Endothelial cell of umbilical vein (primary cell): ENCODE measurements at places on chromosomes 6 and 20.

DNA sequence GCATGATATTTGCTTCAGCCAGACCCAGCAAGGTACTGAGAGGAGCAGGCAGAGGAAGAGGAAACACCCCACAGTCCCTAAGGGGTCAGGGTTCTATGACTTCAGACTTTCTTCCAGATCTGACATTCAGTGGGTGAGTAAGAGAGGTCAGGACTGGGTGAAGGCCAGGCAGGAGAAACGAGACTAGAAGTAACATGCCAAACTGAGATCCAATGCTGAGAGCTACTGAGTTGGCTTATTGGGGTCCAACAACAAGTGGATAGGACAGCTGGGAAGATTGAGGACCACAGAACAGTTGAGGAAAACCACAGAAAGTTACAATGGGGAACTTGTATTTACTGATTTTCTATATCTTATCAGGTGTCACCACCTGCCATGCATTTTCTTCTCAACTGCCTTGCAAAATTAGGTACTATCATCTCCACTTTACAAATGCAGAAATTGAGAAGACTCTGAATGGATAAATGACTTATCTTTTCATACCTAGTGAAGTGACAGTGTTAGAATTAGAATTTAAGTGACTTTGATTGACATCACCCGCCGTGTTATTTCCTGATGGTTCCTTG, 43.8 kb upstream of the HIVEP1 start:
- no peak for DNase-seq
- H3K27me3 ChIP-seq = no peaks in the 10 kb centered on the region
- no peak overlapping the region for H3K27ac ChIP-seq
- no peak overlapping the region for H3K4me3 ChIP-seq
- H3K36me3 ChIP-seq = no peaks in the 10 kb centered on the region

- H3K27ac ChIP-seq = no peak overlapping the region
- H3K27me3 ChIP-seq = no peaks in the 10 kb centered on the region
- DNase-seq = no peak
- H3K4me3 ChIP-seq = no peak overlapping the region
- no peaks in the 10 kb centered on the region for H3K4me1 ChIP-seq
Observed at GRCh38 chr6:71127374-71127773, 161.2 kb upstream of the OGFRL1 start.

DNA sequence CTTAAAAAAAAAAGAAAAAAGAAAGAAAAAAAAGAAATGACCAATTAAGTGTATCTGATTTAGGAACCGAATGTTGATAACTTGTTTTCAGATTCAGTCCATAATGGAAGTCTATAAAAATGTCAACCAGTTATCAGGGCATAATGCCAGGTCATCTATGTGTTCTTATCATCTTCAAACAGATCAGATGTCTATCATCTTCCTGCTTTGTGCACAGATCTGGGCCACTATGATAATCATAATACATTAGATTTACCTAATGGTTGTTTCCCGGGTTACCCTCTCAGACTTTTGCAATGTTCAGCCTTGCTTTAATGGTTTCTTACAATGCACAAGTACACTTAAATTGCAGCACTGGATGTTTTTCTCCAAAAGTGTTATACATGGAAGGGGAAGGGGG, 100.6 kb downstream of the NKAIN2 start:
- DNase-seq = peak; percentile 39
- peaks cover 9% of the 10 kb centered on the region for H3K4me1 ChIP-seq
- no peak overlapping the region for H3K27ac ChIP-seq
- no peaks in the 10 kb centered on the region for H3K27me3 ChIP-seq
- H3K4me3 ChIP-seq = no peak overlapping the region

GRCh38 chr6:3077430-3077829, 9.1 kb downstream of the RIPK1 start:
- no peak overlapping the region for H3K4me3 ChIP-seq
- DNase-seq = no peak
- no peaks in the 10 kb centered on the region for H3K27me3 ChIP-seq
- H3K36me3 ChIP-seq = no peaks in the 10 kb centered on the region

DNA sequence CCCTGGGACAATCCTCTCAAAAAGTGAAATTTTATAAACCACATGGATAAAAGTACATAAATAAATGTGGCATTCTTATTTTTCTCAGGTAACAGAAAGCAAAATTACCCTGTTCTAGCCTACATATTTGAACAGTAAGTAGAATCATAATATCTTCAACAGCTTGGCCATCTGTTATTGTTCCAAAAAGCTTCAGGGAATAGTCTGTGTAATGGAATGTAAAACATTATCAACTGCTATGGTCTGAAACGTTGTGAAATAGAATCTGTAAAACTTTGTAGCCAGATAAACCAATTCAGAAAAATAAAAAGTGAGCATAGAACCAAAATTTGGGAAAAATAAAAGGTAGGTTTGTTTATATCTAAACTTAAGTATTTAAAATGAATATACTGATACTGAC, 114.7 kb downstream of the THEMIS start:
- H3K27me3 ChIP-seq = no peaks in the 10 kb centered on the region
- no peak for DNase-seq
- no peak overlapping the region for H3K27ac ChIP-seq
- H3K36me3 ChIP-seq = no peaks in the 10 kb centered on the region
- no peaks in the 10 kb centered on the region for H3K4me1 ChIP-seq

GRCh38 chr6:138726066-138726756, 47.4 kb upstream of the CCDC28A start:
- no peak overlapping the region for H3K4me3 ChIP-seq
- H3K27ac ChIP-seq = no peak overlapping the region
- no peaks in the 10 kb centered on the region for H3K36me3 ChIP-seq
- no peaks in the 10 kb centered on the region for H3K27me3 ChIP-seq
- H3K4me1 ChIP-seq = peaks cover 26% of the 10 kb centered on the region
- no peak for DNase-seq

GRCh38 chr6:55492259-55492658, 86.7 kb downstream of the HMGCLL1 start:
- H3K36me3 ChIP-seq = no peaks in the 10 kb centered on the region
- H3K4me3 ChIP-seq = no peak overlapping the region
- H3K4me1 ChIP-seq = no peaks in the 10 kb centered on the region
- no peak for DNase-seq
- peaks cover 3% of the 10 kb centered on the region for H3K27me3 ChIP-seq

DNA sequence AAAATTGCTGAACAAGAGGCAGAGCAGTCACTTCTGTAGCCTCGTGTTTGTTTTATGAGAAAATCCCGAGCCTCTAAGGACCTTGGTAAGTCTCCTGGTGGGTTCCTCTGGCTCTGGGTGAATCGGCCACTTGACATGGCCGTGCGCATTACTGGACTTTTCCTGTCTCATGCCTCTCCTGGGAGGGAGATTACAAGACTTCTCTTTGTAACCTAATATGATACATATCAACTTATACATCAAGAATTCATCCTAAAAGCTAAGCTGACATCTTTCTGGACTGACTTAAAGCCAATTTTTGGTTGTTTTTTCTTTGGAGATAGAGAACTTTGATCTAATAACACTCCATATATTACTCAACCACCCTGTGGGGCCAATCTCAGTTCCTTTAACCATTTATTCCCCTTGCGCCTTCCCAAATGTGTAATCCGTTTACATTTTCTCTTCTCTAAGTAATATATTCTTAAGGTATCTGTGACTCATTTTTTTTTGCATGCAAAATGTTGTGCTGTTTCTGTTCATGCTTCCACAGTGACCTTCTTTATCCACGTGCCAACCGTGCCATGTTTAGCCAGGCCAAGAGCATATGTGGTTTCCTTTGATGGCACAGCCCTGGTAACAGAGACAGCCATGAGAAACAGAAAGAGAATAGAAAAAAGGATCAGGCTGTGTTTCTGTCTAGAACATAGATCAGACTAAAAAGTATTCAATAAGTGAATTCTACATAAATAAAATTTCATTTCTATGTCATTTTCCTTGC, 47.5 kb upstream of the JAG1 start:
- H3K27me3 ChIP-seq = no peaks in the 10 kb centered on the region
- H3K36me3 ChIP-seq = no peaks in the 10 kb centered on the region
- no peak overlapping the region for H3K27ac ChIP-seq
- H3K4me3 ChIP-seq = no peak overlapping the region
- no peak for DNase-seq
- H3K4me1 ChIP-seq = peaks cover 11% of the 10 kb centered on the region
